Cardiac atrium fibroblast (primary cell): ENCODE measurements at places on chromosomes 1 and 21. TPM values are rescaled to one million over a fixed set of nuclear protein-coding genes. Genes with fewer than 3 reads are reported as not detected.

The C1orf185 gene
- total RNA-seq = not detected in 2 replicates

The CYP4B1 gene
- total RNA-seq = not detected in 2 replicates

The OR2T2 gene
- not detected in 2 replicates for total RNA-seq

The CENPF gene
- 10.2 and 10.8 TPM in 2 replicates for total RNA-seq

The OR2M2 gene
- total RNA-seq = not detected in 2 replicates

The IGSF9 gene
- 0.16 TPM in 1 of 2 replicates, not detected in the other for total RNA-seq

The KCNJ9 gene
- total RNA-seq = not detected in 2 replicates

The FAM167B gene
- total RNA-seq = 2.8 TPM in 1 of 2 replicates, not detected in the other

The U2AF1 gene
- 11.5 and 21.5 TPM in 2 replicates for total RNA-seq

The OR6P1 gene
- not detected in 2 replicates for total RNA-seq

The HES3 gene
- not detected in 2 replicates for total RNA-seq

The GPR25 gene
- total RNA-seq = not detected in 2 replicates

The IL12RB2 gene
- not detected in 2 replicates for total RNA-seq

The ERICH3 gene
- total RNA-seq = not detected in 2 replicates

The TIE1 gene
- total RNA-seq = 3.8 and 11.7 TPM in 2 replicates

The SYTL1 gene
- 0.65 TPM in 1 of 2 replicates, not detected in the other for total RNA-seq

The KRTAP10-6 gene
- not detected in 2 replicates for total RNA-seq

The SPRR3 gene
- not detected in 2 replicates for total RNA-seq
